ENCODE measurements at places on chromosomes 12 and 14.

DNA sequence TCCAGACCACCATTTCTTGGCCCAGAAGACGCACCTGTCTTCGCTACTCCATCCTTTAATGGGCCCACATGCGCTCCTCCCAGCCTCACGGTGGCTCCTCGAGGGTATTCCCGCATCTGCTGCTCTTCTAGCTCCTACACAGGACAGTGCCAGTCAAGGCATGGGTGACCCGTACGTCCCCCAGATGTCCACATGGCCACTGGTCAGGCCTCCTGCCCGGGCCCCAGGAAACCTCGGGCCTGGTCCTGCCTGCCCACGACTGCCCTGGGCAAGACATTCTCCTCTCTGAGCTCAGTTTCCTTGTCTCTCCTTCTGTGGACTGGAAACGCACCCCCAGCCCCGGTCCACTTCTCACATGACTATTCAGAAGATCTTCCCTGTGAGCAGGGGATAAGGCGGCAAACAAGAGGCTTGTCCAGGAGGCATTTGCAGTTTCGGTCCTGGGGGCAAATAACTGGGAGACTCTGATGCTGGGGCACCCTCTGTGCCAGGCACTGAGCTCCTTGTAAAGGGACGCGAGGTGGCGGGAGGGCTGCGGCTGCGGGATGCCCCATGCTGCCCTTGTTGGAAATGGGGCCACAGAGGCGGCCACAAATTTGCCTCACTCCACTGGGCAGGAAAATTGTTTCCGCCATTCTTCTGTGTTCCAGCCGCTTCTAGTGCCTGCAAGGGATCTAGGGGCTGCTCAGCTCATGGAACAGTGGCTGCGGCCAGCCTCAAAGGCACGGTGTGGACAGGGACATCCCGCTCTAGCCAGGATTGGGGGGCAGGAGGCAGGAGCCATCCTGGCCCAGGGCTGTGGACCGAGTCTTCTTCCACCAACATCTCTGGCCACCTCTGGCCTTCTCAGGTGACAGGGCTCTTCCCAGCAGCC, 6.8 kb upstream of the BEGAIN start:
- no peak for DNase-seq

DNA sequence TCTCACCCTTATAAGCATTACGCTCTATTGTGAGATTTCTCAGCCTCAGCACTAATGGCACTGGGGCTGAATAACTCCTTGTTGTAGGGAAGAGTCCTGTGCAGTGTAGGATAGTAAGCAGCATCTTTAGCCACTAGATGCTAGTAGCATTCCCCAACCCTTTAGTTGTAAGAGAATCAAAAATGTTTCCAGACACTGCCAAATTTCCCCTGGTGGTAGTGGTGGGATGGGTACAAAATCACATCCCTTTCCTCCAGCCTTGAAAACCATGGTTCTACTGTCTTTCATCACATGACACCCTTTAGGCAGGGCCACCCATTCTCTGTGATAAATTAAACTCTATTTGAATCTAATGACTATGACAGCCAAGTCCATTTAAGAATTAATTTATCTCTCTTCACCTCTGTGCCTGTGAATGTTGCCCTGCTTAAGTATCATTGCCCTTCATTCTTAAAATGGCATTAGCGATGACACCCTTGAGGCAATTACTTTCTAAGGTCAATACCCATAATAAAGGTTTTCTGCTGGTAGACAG, 199.4 kb downstream of the ANO4 start:
- no peak for DNase-seq

GRCh38 chr12:84038242-84038641, 874.4 kb downstream of the SLC6A15 start:
- DNase-seq, result no peak

DNA sequence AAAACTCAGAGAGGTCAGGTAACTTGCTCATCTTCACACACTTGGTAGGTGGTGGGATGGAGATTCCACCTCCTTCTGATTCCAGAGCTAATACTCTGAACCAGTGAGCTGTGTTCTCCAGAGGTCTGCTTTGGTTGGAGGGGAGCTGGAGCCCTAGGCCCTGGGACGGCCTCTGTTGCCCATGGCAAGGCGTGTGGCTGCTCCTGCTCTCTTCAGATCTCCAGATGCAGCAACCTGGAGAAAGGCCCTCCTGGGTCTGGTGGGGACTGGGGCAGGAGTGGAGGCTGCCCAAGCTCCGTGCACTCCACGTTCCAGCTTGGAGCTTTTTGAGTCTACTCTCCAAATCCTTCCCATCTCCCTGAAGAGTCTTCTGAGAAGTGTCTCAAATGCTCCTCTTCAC, 10.7 kb downstream of the CCND2 start:
- DNase-seq, result no peak

GRCh38 chr12:128611736-128612135, 212.0 kb downstream of the SLC15A4 start:
- no peak for DNase-seq

GRCh38 chr14:64569138-64569631, 19.4 kb downstream of the PPP1R36 start:
- no peak for DNase-seq

GRCh38 chr12:83700838-83701237, 1014.1 kb downstream of the TMTC2 start:
- no peak for DNase-seq

GRCh38 chr12:83010169-83010804, 323.6 kb downstream of the TMTC2 start:
- no peak for DNase-seq

DNA sequence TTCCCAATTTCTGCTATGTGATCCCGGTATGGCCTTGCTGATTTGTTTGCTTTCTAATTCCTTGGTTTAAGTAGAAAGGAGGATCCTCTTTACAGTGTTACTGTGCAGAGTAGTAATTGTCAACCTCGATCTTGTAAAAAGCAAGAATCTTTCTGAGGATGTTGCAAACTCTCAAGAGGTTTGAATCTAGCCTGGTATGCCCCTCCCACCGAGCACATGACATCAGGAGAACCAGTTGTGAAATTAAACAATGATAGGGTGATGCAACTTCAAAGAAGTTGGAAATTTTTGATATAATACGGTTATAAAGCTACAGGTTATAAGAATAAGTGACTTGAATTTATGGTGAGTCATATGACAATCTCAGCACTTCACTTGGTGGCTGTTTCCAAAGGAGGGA, 35.0 kb upstream of the FUT8 start:
- DNase-seq, result no peak

- DNase-seq, result peak; percentile 82
Observed at GRCh38 chr12:107607464-107608392, 77.9 kb upstream of the PWP1 start.

- DNase-seq, result no peak
Observed at GRCh38 chr14:99615497-99616157, 11.6 kb upstream of the CCDC85C start.

- DNase-seq, result no peak
Observed at GRCh38 chr14:56759633-56760032, 50.6 kb downstream of the OTX2 start.

GRCh38 chr12:118052324-118053070, 8.5 kb downstream of the WSB2 start:
- DNase-seq, result no peak

DNA sequence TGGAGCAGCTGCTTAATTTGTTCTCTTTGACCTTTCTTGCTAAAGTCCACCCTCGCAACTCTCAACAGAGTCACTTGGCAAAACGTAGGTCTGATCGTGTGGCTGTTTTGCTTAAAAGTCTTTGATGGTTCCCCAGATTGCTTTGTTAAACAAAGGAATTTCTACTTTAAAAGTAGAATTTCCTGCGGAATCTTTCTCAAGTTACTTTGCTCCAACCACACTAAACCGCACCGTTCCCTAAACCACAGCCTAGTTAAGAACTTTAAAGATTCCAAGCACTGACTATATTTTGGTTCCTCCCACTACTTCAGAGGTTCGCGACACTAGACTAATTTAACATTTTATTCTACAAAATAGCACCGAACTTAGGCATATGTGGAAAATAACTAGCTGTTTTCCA, 114.8 kb upstream of the FGD4 start:
- DNase-seq, result no peak

GRCh38 chr12:16297521-16297920, 20.0 kb upstream of the SLC15A5 start:
- DNase-seq, result no peak

DNA sequence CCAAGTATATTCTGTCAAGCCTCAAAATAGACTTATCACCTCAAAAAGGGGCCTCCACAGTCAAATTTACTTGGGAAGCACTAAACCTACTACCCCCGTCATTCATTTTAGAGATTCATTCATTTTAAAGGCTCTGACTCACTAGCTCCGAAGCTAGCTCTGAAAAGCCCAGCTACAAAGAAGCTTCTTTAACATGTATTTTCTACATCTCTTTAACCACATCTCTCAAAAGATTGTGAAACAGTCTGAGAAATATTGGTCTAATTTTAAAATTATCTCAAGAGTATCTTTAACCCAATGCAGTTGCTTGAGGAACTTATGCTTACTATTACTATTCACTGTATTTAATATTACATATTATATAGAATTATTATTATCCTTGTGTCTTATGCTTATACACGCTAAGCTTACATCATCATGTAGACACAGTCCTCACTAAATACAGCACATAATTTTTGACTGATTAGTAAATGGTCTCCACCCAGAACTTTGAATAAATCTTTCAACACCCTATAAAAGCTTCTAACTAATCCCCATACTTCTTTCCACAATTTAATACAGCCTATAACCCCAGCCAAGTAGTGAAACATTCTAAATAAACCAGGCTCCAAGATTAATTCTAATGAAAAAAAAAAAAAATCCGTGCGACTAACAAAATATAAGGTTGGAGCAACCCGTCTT, 7.8 kb downstream of the NT5DC3 start:
- no peak for DNase-seq

- no peak for DNase-seq
Observed at GRCh38 chr12:85971800-85972199, 97.7 kb downstream of the NTS start.

GRCh38 chr12:89951050-89951693, 242.5 kb upstream of the ATP2B1 start:
- DNase-seq, result no peak

DNA sequence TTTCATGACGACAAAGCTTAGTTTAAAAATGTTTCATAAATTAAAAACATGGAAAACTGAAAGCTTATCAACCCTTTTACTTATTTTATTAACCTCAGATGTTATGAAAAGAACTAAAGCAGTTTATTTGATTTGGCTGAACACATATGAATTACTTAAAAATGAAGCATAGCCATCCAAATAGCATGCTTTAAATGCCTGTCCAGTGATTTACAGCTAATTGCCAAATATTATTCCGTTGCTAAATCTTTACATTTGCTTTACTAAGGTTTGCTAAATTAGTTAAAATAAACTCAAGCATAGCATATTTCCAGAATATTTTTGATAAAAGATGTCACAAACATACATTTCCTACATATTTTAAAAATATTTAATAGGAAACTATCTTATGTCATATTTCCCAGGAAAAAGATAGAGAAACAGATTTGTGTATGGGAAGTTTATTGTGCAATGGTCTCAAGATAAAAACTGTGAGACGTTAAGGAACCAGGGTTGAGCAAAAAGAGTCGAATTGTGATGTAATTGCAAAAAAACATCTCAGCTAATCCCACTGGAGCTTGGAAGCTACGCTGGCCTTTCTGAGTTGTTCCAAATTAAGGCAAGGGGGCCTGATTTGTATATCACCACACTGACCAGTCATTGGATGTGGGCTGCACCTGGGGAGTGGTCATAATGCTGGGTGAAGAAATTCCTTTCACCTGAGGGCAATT, 25.8 kb downstream of the GPR135 start:
- no peak for DNase-seq

GRCh38 chr14:75630695-75631452, 29.8 kb downstream of the ERG28 start:
- no peak for DNase-seq

DNA sequence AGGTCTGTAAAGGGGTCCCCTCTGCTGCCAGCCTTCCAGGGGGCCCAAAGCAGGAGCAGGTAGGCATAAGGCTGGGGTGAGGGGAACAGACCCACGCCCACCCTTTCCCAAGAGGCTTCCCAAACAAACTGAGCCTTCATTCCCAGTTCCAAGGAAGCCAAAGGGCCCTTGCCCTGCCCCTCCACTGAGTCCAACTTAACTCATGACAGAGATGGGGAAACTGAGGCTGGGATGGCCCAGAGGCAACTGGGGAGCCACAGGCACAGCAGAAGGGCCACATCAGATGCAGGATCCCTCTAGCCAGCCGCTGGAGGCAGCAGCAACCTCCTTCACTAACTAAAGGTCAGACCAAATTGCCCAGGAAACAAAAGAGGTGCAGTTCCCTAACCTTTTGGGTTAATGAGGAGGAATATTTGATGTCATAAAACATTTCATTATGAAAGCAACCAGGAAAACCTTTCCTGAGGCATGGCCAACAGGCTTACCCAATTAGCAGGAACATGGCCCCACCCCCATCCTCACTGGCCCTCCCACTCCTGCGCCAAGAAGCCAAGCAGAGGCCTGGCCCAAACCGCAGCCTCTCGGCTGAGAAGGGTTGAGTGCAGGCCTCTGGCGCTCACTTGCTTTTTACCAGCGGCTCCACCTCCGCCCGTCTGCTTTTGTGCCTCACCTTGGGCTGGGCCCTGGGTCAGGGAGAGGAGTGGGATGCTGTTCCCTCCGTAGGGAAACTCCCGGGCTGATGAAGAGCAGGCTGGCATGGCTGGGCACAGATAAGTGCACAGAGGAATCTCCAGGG, 293.5 kb upstream of the RTL1 start:
- DNase-seq, result no peak

- DNase-seq, result no peak
Observed at GRCh38 chr14:29442696-29443095, 485.0 kb downstream of the PRKD1 start.

DNA sequence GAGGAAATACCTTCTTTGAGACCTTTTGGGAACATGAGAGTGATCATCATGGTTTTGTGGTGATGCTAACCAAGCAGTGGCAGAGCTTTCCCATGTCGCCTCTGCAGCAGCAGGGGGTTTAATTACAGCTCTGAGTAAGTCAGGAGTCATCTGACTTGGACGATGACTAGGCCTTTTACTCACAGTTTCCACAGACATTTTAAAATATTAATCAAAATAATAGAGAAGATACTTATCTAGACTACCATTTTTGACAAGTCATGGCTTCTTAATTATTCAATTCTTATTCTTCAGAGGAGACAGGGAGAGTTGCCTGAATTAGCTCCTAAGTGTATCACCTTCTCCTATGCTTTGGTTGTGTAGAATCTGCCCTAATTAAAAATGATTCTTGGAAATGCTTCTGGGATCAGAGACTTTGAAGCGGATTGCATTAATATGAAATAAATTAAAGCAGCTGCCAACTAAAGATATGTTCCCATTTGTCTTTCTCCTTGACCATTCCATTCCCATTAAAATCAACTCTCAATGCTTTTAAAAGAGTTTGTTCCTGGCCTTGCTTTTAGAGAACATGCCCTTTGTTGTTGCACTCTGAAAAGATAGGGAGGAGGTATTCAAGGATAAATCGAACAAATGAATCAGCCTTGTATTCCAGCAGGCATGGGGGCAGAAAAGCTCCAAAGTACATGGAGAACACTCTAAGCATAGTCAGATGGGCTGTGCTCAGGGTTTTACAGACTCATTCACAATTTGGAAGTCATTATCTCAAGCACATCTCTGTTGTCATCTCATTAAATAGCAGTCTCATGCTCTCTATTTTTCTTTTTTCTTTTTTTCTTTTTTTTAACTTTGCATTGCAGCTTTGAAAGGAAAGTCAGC, 7.7 kb upstream of the IFNG-AS1 start:
- DNase-seq, result no peak
